ENCODE measurements at places on chromosomes 6 and 20.
A peak's percentile ranks its signal among the peaks of the same experiment; 100 is the strongest.

- no peak for DNase-seq
Observed at GRCh38 chr20:48717095-48717672, 110.6 kb downstream of the PREX1 start.

DNA sequence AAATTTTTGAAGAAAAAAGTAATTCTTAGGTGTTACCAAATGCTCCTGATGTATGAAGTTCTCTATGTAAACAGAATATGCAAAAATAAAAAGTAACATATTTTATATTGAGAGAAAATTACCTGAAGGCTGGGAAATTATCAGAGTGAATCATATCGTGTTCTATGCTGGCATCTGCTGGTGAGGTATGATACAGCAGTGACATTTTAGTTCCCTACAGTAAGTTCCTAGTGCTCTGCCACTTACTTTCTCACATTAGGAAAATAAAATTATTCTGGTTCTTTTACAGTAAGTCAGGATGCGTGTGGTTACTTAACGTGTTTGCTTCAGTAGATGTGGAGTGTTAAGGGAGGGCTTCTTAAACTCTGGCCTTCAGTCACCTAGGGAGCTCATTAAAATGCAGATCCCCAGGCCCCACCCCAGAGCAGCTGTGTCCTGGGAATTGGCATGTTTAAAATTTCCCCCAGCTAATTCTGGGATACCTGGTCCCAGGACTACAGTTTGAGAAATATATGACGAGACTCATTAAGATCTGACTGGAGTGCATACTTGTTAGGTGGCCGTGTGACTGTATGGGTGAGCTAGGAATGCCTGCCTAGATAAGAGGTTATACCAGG, 3.2 kb downstream of the ACTR5 start:
- DNase-seq = peak; percentile 37

DNA sequence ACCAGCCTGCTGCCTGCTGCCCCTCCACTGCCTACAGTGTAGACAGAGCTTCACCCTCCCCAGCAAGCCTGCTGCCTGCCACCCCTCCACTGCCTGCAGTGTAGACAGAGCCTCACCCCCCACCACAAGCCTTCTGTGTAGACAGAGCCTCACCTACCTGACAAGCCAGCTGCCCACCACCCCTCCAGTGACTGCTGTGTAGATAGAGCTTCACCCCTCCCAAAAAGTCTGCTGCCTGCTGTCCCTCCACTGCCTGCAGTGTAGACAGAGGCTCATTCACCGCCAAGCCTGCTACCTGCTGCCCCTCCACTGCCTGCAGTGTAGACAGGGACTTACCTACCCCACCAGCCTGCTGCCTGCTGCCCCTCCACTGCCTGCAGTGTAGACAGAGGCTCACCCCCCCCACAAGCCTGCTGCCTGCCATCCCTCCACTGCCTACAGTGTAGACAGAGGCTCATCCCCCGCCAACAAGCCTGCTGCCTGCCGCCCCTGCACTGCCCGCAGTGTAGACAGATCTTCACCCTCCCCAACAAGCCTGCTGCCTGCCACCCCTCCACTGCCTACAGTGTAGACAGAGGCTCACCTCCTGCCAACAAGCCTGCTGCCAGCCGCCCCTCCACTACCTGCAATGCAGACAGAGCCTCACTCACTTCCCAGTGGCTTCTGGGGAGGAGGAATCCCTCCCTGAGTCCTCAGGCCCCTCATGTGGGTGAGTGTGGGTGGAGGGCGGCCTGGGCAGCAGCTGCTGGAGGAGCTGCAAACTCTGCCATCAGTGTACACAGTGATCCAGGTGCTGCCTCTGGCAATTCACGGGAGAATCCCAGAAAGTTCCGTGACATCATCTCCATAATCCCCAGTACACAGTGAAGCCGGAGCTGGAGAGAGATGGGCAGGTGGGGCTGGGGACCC, 140.9 kb downstream of the DLL1 start:
- DNase-seq = no peak

DNA sequence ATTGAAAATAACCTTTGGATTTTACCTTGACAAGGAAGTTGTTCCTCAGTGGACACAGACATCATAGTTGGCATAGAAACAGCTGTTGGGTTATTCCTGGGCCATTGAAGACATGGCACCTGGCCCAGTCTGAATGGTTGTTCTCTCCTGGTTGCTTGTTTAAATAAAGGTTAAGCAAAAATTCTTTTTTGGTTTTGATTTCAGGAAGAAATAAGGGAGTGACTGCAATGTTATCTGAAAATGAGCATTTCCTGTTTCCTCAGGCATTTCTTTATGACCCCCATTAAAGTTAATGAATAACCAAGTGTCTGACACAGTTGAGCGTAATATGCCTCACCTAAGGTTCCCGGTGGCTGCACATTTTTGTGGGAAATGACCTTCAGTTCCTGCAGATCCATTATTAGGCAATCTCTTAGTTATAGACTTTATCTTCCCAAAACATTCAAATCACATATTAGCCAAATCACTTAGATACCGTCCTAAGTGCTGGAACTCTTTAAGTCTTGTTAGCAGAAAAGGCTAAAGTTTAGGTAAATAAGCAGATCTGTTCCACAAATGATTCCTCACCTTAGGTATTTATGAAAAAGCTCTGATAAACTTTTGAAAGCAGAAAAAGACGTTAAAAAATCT, 648.7 kb upstream of the FLRT3 start:
- DNase-seq = no peak

DNA sequence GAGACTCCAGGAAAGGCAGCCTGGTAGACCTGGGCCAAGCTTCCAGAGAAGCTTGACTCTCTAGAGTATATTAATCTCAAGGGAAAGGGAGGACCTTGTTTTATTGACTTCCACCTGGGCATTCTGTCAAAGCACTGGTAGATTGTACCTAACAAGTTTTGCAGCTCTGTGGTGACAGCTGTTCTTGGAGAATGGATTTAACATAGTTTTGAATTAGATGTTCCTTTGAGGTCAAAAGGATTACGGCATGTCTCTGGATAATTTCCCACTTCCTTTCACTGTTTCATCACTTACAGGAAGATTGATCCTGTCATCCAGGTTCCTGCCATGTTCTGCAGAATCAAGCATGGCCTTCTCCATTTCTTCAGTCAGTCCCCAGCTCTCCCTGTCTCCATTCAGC, 246.0 kb downstream of the PHACTR1 start:
- DNase-seq = no peak

- DNase-seq = no peak
Observed at GRCh38 chr20:10571313-10571815, 102.4 kb downstream of the JAG1 start.

GRCh38 chr6:82783587-82784236, 281.9 kb downstream of the UBE3D start:
- DNase-seq = no peak

GRCh38 chr20:3330046-3330741, 77.3 kb downstream of the DNAAF9 start:
- no peak for DNase-seq

DNA sequence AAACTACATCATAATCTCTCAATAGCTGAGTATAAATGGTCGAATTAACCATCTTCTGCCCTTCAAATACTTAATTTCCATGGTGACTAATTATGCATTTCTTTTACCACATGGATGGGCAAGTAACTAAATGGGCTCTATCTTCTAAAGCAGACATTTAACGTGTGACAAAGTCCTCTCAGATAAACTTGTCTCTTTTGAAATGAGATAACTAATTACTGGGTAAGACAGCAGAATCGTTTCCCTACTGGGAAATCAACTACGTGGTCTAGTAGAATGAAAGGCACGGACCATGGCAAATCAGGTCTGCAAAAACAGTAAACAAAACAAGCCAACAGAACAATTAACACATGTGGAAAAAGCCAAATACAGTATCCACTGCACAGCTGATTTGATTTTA, 137.7 kb downstream of the BACH2 start:
- no peak for DNase-seq

DNA sequence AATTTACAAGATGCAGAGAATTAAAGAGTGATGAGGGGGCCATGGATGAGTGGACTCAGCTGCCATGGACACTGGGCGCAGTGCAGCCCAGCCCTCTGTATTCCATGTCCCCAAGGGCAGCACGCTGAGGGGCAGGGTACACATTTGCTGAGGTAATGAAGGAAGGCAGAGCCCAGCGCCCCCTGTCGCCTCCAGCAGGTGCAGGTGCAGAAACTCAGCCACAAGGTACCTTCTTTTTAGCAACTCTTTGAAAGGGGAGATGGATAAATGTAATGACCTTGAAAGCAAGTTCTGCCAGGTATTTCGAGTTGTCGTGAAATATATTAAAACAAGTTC, 7.1 kb downstream of the CD93 start:
- DNase-seq = peak; percentile 85

GRCh38 chr6:38068854-38069590, 249.5 kb downstream of the ZFAND3 start:
- DNase-seq = no peak

GRCh38 chr6:16064671-16065072, 64.2 kb upstream of the MYLIP start:
- DNase-seq = peak; percentile 45

DNA sequence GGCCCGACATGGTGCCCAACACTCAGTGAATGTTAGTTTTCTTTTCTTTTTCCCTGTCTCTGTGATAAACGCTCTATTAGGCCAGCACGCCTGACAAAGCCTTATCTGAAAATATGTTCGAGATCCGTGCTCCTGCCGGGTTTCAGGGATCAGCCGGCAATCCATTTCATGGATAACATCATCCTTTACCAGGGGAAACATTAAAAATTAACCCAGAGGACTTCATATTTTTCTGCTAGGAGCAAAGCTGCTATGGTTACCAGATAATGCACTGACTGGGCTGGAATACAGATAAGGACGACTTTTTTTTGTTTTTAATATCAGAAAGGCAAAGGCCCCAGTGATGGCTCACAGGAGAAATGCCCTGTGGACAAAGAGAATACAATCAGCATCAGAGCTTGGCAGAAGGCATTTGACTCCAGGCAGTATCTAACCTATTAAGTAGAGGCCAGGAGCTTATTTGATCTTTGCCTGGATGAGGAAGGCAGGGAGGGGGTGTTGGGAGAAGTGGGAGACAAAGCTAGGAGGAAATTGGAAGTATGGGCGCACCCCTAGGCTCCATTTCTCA, 482.0 kb upstream of the CHD6 start:
- DNase-seq = no peak

DNA sequence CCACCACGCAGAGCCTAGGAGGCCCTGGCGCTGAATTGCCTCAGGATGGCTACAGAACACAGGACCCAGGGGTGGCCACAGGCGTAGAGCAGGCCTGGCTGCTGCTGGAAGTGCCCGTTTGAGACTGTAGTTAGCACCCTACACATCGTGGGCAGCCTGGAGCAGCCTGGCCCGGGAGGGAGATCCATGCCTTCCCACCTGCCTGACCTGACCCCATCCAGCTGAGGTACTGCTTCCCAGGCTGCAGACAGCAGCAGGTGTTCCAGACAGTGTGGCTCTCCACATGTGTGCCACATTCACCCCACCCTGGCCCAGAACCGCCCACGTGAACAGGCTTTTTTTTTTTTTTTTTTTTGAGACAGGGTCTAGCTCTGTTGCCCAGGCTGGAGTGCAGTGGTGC, 20.9 kb upstream of the MAP1LC3A start:
- DNase-seq = no peak

GRCh38 chr20:46573234-46573633, 22.8 kb upstream of the OCSTAMP start:
- no peak for DNase-seq

GRCh38 chr20:43723186-43723585, 3.6 kb downstream of the GTSF1L start:
- DNase-seq = no peak

DNA sequence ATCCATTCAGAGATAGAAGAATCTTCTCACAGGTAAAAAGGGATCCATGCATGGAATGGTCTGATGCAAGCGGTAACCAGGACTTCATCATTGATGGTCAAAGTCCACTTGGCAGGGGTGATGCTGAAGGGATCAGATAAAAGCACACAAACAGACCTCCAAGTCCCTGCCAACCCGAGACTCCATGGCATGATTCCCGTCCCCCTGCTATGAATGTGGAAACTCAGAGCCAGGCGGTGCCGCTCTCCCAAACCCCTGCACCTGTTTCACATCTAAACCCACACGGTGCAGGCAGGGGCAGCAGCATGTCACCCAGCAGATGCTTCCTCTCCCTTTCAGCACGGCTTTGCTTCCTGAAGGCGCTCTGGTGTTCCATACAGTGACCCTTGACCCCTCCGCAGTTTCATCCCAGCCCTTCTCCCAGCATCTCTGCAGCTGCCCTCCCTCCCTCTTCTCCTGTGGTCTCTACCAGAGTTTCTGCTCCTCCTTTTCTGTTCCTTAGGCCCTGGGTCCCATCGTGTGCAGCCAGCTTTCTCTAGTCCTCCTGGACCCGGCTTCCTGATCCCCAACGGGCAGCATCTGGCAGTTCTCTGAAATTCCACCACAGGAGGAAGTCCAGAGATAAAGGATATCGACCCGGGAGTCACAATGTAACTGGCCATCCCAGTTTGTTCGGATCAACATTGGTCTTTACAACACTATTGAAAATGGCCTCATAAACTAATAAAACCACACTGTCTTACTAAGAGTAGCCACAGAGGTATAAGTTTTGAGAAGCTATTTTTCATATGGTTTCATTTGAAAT, 235.0 kb downstream of the TTLL2 start:
- no peak for DNase-seq

DNA sequence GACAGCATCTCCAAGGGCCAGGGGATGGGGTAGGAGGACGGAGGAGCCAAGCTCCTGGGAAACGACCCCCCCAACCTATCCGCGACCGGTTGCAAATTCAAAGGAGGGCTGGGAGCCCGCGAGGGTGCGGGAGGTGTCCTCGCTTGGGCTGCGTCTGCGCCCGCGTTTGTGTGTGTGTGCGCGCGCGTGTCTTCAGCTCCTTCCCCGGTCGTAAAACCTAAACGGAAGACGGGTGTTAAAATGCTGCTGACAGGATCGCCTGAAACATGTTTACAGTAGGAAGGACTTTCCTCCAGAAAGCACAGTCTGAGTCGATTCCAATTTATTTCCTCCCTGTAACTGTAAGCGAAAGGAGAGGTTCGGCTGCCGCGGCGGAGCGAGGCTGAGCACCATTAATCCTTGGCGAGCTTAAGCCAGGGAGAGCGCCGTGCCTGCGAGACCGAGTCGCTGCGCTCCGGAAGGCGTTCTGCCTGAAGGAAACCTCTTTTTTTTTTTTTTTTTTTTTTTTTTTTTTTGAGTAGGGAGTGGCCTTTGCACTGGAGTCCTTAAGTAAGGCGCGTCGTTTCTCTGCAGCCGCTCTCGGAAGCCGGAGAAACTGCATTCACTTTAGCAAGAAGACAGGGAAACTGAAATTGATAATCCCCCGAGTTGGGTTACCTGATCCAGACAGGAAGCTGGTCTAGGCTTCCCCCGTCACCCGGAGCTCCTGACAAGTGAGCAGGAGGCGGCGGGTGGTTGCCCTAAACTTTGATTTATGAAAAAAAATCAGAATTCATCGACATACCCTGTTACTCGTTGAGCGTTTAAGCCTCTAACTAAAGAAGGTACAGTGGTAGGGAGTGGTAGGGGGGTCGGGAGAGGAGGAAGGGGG, 4.8 kb upstream of the SOX4 start:
- DNase-seq = peak; percentile 72

Data from NCI-H1930 (cell line).